RPMI7951 (cell line): ENCODE measurements at places on chromosomes 7 and 10. TPM values are rescaled to one million over a fixed set of nuclear protein-coding genes. Genes with fewer than 3 reads are reported as not detected.

- no peak for DNase-seq
These were observed 55.9 kb downstream of the GRID1 start for GRCh38 chr10:86310702-86311101.

GRCh38 chr7:116334555-116334954, 124.2 kb downstream of the TES start:
- DNase-seq: peak; percentile 67

GRCh38 chr7:118305671-118306070, 81.2 kb downstream of the ANKRD7 start:
- DNase-seq: no peak

RELN gene
- not detected in 2 replicates for total RNA-seq

GRCh38 chr10:129971381-129972144, 7.5 kb upstream of the EBF3 start:
- peak; percentile 63 for DNase-seq
